ENCODE measurements at places on chromosomes 16 and 17.

GRCh38 chr17:54983260-54983659 lies 14.7 kb downstream of the STXBP4 start:
- no peak for DNase-seq

GRCh38 chr16:90031186-90031930 lies 12.1 kb upstream of the DBNDD1 start:
- DNase-seq = no peak

- DNase-seq = no peak
Measured at GRCh38 chr16:89190150-89190958, 10.0 kb downstream of the SLC22A31 start.

DNA sequence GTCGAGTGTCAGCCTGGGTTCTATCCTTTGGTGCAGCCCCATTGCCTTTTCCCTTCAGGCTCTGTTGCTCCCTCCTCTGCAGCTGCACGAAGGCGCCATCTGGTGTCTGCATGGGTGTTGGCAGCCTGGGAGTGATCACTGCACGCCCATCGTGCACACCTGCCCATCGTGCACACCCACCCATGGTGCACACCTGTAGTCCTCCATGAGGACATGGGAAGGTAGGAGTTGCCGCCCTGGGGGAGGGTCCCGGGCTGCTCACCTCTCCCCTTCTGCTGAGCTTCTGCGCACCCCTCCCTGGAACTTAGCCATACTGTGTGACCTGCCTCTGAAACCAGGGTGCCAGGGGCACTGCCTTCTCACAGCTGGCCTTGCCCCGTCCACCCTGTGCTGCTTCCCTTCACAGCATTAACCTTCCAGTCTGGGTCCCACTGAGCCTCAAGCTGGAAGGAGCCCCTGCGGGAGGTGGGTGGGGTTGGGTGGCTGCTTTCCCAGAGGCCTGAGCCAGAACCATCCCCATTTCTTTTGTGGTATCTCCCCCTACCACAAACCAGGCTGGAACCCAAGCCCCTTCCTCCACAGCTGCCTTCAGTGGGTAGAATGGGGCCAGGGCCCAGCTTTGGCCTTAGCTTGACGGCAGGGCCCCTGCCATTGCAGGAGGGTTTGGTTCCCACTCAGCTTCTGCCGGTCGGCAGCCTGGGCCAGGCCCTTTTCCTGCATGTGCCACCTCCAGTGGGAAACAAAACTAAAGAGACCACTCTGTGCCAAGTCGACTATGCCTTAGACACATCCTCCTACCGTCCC lies 2.9 kb downstream of the CTRL start:
- peak; percentile 80 for DNase-seq

Measured in AG08396 (cell line).